ENCODE measurements at places on chromosomes 7 and 10.

GRCh38 chr10:93752761-93753160 is 5.0 kb upstream of the LGI1 start:
- no peak for DNase-seq

GRCh38 chr7:92972441-92972840 is 136.1 kb upstream of the CDK6 start:
- DNase-seq, result no peak

GRCh38 chr7:154871507-154871906 is 131.4 kb downstream of the PAXIP1 start:
- DNase-seq, result no peak

- no peak for DNase-seq
Measured at GRCh38 chr7:17986851-17987250, 40.8 kb downstream of the PRPS1L1 start.

GRCh38 chr7:70188901-70189650 is 590.8 kb downstream of the AUTS2 start:
- no peak for DNase-seq

DNA sequence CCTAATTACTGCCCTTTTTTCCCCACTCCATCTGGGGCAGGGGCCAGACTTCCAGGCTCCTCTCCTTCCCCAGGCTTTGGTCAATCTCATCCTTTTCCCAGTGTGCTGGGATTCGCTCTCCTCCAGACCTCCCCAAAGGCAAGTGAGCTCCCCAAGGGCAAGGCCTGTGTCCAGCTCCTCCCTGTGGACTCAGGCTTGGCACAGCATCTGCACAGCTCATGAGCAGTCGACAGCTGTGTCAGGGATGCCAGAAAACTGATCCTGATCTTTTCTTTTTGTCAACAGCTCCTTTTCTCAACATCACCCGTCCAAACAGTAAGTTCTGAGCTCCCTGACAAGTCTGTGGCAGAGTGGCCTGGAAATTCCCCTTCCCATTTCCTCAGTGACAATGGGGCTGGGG is 67.1 kb downstream of the C10orf120 start:
- no peak for DNase-seq

DNA sequence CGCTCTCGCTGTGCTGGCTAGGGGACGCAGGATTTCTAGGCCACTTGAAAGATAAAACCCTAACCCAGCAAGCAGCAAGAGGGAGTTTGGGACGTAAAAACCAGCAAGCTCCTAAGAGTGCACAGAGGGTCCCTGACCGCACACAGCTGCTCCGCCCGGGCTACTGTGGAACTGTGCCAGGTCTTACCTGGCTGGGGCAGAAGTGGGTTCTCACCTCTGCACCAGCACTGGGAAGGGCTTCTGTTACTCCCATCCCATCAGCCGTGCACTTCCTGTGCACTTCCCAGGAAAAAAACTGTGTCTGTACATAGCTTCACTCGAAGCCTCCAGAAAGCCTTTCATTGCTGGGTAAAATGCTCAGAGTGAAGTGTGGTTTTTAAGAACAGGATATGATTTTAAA is 45.9 kb upstream of the PTF1A start:
- DNase-seq, result no peak

- DNase-seq, result no peak
Measured at GRCh38 chr7:150382844-150383225, 3.7 kb downstream of the ZNF775 start.

DNA sequence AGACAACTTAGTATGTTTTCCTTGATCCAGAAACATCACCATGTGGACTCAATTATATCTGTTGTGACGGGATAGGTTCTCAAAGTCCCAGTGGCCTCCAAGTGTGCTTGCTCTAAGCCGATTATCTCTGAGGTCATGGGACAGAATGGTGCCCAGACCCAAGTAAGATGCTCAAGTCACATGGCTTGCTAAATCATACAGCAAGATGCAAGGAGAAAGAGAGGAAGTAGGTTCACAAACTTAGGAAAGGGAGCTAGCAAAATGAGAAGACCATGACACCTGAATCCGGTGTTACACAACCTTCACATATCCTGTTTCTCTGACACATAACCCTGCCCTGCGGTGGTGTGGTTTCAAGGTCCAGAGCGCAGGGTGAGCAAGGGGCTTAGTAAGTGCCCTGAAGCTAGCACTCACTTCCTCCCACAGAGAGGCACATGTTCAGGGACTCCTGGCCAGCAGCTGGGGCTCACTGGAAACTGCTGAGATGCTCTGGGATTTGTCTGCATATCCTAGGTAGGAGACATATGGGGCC is 590.9 kb upstream of the ANKRD30A start:
- no peak for DNase-seq

DNA sequence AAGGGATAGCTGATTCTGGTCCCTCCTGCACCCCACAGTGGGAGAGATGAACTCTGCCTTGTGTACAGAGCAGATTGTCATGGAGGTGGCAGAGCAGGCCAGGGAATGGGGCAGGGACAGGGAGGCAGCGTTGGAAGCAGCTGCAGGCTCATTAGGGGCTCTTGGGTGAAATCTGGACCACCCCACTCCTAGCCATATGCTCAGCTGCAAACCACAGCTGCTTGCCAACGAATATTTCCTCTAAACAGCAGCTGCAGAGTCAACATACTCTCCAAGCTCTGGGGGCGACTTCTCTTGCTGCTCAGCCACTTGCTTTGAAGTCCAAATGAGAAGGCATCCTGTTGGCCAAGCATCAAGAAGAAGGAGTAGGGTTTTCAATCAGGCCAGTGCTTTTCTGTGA is 302.3 kb upstream of the AUTS2 start:
- no peak for DNase-seq

GRCh38 chr10:17873946-17874345 is 64.8 kb downstream of the MRC1 start:
- DNase-seq, result no peak

GRCh38 chr7:14207138-14207537 is 217.7 kb upstream of the ETV1 start:
- no peak for DNase-seq

GRCh38 chr7:117202511-117202910 is 120.3 kb downstream of the WNT2 start:
- DNase-seq, result no peak

GRCh38 chr10:22849077-22849805 is 78.6 kb upstream of the ARMC3 start:
- DNase-seq, result no peak

- DNase-seq, result no peak
Measured at GRCh38 chr7:83415840-83416239, 233.1 kb downstream of the SEMA3E start.

DNA sequence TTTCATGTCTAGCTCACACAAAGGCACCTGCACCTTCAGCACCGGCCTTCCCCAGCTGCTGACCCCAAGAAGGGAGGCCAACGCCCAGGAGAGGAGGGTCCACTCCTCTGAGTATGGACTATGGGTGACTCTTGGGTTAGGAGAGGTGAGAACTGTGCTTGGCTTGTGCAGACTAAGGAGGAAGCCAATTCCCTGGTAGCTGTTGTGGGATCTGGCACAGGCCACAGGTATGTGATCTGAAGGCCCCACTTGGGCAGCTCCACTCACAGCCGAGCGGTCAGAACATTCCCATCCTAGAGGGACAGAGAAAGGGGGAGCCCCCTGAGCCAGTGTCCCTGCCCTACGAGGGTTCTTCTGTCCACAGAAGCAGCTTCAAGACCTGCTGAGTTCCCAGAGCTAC is 52.8 kb upstream of the FIGNL1 start:
- DNase-seq, result no peak

GRCh38 chr7:150927956-150928344 is 50.2 kb downstream of the KCNH2 start:
- no peak for DNase-seq

DNA sequence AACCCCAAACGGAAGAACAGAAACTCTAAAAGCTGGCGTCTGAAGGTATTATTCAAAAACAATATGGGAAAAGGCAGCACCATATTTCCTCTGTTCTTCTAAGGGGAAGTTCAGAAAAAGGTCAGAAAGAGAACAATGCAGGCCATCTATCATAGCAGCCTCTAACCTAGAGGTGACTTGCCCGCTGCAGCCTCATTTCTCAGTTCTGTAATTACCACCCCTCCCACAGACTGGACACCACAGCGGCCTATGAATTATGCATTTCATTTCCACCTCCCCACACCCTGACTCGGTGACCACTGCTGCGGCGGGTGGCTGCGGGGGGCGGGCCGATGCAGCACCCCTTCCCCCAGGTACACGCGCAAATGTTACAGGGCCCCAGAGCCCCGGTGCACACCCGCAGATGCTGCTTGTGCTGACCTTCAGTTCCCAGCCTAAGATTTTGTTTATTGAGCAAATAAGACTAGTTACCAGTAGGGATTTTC is 125.5 kb downstream of the CLEC2L start:
- DNase-seq, result no peak

GRCh38 chr10:22252801-22253579 is 35.2 kb upstream of the EBLN1 start:
- DNase-seq, result peak; percentile 37

- no peak for DNase-seq
Measured at GRCh38 chr7:17195576-17195975, 102.9 kb upstream of the AHR start.

DNA sequence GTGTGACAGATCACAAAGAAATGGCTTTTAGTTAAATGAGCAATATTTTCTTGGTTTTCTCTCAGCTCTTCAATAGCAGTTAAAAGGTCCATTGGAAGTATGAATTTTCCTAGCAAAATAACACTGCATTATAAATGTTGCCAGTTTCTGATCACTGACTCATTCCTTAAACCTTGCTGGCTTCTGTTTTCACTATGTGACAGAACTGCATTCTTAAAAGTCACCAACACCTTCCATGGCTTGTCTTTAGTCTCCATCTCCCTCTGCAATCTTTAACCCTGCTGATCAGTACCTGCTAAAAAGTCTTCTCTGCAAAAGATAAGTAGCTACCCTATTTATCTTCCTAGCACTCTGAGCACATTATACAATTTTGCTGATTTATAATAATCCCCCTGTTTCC is 405.0 kb upstream of the LRRN3 start:
- no peak for DNase-seq

DNA sequence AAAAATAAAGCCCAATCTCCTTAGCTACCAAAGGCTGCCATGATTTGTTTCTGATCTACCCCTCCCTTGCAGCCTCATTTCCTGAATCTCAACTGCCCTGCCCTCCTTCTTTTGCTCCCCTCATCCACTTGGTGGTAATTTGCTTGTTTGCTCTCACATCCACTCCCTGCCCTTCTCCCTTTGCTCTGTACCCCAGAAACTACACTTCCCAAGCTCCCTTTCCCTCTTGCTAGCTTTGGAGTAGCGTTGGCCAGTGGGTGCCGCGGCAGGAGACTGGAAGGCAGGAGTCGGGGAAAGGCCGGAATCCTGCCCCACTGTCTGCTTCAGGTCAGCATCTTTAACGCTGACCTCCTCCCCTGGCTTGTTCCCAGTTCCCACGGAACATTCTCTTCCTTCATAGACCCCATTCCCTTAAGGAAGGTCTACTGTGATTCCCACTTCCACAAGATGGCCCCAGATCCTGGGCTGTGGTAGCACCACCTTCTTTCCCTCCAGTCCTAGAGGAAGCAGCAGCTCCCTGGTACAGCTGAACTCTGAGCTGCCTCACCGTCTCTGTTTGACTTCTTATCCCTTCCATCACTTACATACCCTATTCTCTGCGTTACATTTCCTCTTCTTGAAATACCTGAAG is 79.1 kb downstream of the PIK3CG start:
- no peak for DNase-seq

DNA sequence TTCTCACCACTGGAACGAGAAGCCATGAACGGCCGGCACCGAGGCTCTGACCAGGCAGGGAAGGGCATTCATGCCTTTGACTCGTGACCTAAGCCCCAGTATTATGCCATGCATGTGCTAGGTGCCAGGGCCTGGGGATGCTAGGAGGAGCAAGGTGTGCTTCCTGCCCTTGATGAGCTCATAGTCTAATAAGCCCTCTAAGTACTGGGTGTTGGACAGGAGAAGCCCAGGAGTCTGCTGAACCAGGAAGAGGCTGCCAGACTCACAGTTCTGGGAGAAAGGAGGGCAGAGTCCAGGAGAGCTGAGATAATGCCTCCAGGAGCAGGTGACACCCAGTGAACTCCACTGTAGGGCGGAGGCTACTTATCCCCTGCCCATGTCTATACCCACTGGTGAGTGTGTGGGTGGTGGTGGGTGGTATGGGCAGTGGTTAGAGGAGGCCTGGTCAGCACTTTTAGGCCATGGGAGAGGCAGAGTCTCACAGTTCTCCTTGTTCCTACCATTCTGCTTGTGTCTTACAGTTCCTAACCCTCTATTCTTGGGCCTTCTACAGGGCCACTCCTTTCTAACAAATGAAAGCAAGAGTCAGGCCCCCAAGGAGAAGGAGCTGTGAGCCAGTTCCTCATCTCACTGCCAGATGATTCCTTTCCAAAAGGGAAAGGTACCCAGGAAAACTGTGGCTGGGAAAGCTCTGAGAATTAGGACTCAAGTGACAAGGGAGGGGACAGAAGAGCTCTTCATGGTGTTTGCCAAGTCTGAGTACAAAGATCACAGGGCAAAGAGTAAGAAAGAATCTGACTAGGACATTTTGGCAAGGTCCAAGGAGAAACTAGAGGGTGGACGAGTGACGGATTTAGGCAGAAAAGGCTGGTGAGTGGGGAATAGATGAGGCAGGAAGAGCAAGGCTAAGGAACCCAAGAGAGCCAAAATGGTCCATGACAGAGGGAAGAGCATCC is 3.6 kb upstream of the MXI1 start:
- no peak for DNase-seq

- no peak for DNase-seq
Measured at GRCh38 chr7:136339464-136339863, 362.3 kb upstream of the MTPN start.

DNA sequence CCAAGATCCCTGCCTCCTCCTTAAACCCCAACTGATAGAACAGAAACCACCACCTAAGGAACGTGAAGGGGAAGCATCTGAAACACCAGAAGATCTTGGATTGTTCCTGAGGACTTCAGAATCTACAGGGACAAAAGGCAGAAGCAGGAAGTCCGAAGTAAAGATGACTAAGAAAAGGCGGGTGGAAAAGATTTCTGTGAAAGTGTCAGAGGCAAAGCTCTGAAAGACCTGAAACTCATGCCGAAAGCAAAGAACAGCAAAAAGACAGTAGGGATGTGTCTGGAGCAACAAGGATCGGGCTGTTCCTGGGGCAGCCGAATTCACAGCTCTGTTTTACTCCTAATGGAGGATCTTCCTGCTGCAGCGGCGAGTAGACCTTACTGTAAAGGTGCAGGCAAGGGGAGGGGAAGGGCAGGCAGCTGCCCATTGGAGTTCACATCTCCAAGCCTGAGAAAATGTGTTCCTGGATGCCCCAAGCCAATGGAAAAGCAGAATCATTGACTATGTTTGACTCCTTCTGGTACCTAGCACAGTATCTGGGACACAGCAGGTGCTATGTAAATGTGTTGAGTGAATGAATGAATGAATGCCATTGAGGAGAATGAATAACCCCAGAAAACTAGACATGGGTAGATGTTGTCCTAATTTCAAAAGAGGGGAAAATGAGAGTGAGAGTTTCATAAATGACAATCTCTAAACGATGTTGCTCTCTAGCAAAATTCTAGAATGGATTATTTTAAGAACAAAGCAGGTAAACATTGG is 40.4 kb downstream of the PDIA4 start:
- no peak for DNase-seq

GRCh38 chr7:81120803-81121202 is 202.0 kb upstream of the SEMA3C start:
- DNase-seq, result no peak

All from stimulated activated CD4-positive, alpha-beta T cell treated with anti-CD3 and anti-CD28 coated beads, Interleukin-2, amount 100 ng/mL, for 48 hours (primary cell).